Kidney capillary endothelial cell (primary cell): ENCODE measurements at places on chromosomes 2 and 18.

DNA sequence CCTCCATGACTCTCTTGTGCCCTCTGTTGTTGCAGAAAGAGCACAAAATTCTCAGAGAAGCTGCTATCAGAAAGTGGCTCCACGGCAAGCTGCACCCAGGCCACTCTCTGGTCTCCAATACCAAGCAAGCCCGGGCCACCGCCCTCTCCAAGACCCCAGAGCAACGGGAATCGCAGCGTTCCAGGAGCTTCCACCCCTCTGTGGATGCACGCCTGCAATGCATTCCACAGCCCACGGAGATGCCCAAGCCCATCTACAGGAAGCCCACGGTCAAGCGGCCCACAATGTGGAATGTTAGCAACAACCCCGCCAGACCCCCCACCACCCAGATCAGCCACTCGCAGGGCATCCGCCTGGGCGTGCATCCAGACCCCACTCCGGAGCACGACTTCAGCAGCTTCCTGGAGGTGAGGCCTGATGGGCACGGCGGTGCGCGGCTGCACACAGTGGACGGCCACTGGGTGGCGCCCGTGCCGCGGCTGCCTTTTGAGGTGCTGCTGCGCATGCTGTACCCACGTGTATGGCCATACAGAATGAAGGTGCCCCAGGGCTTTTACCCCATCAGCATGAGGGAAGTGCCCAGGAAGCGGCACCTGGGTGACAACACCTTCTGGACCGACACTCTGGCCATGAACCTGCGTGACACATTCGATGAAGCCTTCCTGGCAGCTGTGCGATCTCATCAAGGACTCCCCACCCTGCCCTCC, 6.3 kb downstream of the ANKRD53 start:
- DNase-seq, result peak; percentile 46

GRCh38 chr2:237704501-237705434, 77.4 kb downstream of the LRRFIP1 start:
- no peak for DNase-seq

DNA sequence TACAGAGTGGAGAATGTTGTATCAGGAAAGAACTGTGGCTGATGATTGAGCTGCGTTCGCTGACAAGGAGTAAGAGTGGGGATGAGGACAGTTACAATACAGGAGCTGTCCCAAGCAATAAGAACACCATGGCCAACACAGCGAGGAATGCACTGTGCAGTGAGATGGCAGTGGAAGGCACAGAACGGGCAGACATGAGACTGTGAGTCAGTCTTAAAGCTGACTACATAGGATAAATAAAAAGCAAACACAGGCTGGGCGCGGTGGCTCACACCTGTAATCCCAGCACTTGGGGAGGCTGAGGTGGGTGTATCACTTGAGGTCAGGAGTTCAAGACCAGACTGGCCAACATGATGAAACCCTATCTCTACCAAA, 89.8 kb downstream of the CABYR start:
- DNase-seq, result no peak

DNA sequence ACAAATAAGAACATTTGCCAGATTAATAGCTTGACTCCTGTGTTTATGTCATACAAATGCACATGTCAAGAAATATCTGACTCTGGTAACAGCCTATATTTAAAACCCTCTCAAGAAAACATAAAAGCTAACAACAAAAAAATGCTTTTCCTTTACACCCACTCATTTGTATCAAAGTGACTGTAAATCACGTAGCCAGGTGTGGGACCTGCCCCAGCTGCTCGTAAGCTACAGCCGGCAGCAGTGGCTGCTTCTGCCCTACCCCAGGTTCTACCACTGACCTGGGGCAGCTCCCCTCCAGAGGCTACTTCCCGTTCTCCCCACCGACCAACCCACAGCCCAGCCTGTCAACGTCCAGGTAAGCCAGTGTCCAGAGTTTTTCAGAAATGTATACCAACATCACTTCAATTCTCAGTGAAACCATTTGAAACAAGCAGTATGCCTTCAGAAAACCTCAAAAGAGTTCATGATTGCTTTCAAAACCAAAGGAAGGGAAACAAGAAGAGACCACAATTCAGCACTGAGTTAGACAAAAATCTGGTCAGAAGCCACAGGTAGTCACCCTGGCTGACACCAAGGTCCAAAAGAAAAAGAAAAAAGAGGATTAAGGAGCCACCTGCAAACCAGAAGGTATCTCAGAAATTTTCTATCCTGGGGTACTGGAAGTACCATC, 40.4 kb downstream of the KIDINS220 start:
- no peak for DNase-seq

DNA sequence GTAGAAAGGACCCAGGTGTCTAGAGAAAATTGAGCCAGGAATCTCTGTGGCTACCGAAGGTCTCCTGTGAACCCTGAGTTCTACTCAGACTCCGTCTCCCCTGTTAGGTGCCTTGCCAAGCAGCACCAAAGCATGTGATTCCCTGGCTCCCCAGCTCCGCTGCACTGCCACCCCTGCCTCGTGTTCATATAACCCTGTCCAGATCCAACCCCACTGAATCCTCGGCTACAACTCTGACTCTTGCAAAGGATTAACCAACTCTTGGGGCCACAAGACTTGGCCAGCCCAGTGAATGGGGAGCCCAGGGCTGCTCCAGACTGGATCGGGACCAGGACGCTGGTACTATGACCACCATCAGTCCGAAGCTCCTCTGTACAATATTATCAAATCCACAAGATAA, 37.3 kb upstream of the ACAA2 start:
- no peak for DNase-seq
